NCI-H1048 (cell line): ENCODE measurements at places on chromosomes 16 and 17.

GRCh38 chr17:80068301-80069222 is 32.1 kb downstream of the CCDC40 start:
- no peak for DNase-seq

- DNase-seq: no peak
Measured at GRCh38 chr17:75810216-75810615, 25.6 kb downstream of the UNK start.

GRCh38 chr17:64103391-64104364 is 26.3 kb downstream of the ERN1 start:
- no peak for DNase-seq

GRCh38 chr17:6496116-6496481 is 51.8 kb downstream of the PIMREG start:
- no peak for DNase-seq

DNA sequence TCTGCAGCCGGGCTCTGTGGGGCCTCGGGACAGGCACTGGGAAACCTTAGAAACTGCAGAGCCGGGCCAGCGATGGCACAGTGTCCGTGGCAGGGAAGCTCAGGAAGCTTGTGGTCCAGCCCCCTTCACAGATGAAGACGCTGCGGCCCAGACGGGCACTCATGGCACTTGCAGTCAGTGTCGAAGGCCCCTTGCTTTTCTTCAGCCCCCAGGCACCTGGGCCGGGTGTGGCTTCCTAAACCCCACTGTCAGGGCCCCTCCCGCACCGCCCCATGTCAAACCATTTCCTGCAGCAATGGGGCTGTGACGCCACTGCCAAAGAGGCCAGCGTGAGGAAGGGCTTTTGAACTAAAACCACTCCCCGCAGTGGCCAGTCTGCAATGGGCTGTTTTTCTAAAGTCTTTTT is 164.0 kb downstream of the LAT start:
- DNase-seq: no peak

GRCh38 chr16:71966932-71967331 is 33.3 kb downstream of the PKD1L3 start:
- no peak for DNase-seq

DNA sequence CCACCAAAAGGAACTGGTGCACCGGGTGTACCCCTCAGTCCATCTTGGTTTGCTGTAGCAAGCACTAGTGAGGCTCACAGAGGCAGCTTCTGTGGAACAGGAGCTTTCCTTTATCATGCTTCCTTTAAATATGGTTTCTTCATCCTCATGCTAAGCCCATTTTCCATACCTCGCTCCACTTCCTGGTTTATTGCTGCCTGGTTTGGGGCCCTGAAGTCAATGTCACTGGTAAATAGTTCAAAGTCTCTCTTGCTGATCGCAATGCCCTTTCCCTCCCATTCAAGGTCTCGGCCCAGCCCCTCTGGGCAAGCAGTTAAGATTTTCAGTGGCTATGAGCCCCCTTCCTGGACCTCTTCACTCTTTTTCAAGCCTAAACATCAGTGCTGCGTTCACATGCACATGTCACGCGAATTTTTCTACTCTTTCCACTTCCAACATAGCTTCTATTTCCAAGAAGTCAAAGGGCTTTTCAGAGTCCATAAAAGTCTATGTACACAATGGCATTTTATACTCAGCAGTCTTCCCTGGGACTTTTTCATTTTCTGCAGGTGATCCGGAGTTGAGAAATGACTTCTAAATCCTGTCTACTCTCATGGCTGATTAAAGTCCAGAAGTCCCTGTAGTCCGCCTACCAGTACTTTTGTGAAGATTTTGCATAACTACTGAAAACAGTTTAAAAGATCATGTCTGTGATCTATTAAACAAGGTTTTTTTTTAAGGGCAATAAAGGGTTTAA is 323.8 kb upstream of the ZFHX3 start:
- no peak for DNase-seq

- DNase-seq: no peak
Measured at GRCh38 chr16:55567382-55567781, 898 bp downstream of the CAPNS2 start.

GRCh38 chr17:64599187-64599676 is 62.9 kb downstream of the SMURF2 start:
- no peak for DNase-seq

- DNase-seq: no peak
Measured at GRCh38 chr17:43710101-43710500, 48.4 kb upstream of the MEOX1 start.

DNA sequence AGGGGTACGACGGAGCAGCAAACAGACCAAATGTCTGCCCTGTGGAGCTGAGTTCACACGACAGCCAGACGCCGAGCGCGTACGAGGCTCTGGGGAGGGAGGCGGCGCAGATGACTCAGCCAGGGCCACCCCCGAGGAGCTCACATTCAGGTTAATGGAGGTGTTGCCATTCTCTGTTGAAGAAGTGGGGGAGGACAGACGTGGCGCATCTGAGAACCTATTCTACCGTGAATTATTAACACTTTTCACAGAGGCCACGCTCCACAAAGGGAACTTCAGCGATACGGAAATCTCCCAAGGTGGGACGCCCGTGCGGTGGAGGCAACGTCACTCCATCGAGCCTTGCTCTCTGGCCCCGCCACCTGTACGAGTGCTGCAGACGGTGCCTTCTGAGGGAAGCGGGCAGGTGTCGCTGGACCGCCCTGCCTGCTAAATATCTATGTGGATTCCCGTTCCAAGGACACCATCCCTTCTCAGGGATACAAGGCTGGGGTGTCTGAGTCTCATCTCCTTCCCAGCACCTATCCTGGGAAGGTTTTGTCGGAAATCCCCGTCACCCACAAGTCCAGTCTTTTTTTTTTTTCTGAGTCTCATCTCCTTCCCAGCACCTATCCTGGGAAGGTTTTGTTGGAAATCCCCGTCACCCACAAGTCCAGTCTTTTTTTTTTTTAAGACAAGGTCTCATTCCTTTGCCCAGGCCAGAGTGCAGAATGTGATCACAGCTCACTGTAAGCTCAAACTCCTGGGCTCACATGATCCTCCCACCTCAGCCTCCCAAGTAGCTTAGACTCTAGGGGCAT is 19.0 kb downstream of the ABR start:
- no peak for DNase-seq

- DNase-seq: no peak
Measured at GRCh38 chr17:40564883-40565768, at the start of gene CCR7. Gene CCR7 (minus strand): TSS chr17:40565472. CDS start chr17:40565409, 63 bp downstream.

- DNase-seq: no peak
Measured at GRCh38 chr16:88063211-88063773, 112.1 kb downstream of the BANP start.

DNA sequence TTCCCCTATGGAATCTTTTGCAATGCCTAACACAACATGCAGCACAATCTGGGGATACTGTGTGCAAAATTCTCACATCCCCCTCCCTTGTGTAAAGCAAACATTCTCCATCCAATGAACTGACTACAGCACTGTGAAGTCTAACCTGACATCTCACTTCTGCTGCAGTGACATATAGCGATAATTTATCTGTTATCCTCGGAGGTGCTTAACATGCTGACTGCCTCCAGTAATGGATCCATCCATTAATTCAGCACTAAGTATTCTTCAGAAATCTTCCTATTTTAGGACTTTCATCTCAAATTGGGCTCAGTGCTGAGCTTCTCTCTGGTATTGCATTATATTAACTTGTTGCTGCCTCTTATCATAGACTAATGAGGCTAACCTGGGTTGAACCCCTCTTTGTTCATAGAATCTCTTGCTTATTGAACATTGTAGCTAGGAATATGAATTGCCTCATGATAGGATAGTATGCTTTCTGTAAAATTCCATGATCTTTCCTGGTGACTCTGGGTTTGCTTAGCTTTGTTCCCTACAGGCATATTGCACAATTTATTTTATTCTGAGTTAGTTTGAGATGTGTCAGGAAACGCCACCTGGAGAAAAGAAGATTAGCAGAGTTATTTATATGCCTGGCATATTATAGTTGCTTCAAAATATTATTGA is 187.9 kb downstream of the CNTNAP4 start:
- no peak for DNase-seq

DNA sequence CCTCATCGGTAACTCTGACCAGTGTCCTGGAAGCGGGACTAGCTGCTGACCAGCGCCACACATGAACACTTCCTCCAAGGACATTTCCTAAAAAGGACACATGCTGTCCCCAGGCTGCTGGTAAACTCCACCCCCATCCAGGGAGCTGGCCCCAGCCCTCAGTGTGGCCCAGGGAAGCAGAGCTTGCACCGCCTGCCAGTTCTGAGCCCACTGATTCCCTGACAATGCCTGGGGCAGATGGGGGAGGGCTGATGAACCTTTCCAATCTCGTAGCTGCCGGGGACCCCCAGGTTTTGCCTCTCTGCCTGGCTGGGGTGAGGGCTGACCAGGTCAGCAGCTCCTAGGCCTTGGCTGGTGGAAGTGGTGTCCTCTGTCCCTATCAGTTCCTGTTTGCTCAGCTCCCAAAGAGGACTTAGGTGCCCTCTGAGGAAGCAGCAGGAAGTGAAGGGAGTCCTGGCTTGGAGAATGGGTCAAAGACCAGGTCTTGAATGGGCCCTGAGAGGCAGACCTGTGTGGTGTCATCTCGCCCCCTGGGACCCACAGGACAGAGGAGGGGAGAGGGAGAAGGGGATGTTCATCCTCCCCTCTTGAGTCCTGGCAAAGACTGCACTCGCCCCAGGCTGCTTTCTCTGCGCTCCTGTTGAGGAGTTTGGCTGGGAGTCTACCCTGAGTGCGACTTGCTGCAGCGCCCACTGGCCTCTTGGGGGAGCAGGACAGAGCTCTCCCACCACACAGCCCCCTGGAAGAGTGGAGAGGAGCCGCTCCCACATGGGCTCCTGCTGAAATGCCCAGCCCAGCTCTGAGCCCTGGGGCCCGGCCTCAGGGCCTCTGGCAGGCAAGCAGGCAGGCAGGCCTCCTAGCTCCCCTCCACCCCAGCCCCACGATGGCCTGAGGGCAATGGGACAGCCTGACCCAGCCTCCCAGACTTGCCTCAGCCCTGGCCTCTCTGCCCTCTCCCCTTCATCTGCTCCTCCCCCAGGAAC is 16.8 kb downstream of the PDK2 start:
- DNase-seq: no peak

GRCh38 chr16:31364421-31364820 is 9.4 kb downstream of the ITGAX start:
- DNase-seq: no peak

DNA sequence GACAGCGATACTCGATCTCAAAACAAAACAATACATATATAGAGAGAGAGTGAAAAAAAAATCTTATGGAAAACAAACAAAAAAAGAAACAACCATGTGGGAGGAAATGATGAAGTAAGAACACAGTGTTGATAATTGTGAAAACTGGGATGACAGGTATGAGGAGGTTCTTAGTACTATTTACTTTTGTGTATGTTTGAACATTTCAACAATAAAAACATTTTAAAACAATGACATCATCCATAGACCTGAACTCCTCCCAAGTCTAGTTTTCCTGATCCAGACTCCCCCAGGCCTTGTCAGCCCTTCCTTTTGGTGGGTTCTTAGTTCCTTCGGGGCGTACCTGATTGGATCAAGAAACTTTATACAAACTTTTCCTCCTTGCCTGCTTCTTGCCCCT is 51.7 kb downstream of the CCDC42 start:
- DNase-seq: no peak

- no peak for DNase-seq
Measured at GRCh38 chr16:1533443-1533951, at the start of gene TMEM204. Gene TMEM204 (plus strand): TSS chr16:1533666. CDS start chr16:1534276, 610 bp downstream.

- DNase-seq: no peak
Measured at GRCh38 chr16:81164481-81164880, 68.3 kb upstream of the GCSH start.

DNA sequence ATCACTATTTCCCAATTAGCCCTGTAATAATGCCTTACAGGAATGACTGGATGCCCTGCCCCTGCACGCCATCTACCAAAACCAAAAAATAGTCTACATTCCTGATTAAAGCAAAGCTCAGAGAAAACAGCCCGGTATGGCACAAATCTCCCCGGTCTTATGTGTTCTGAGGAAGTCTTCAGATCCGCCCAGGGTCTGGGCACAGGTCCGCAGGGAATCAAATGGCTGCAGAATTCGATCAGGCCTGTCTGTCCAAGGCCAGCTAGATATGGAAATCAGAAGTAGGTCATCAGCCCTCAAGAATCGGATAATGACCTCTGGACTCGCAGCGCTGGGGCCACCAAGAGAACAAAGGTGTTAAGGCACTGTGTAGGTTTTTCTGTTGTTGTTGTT is 171.0 kb downstream of the ZFHX3 start:
- DNase-seq: no peak

- DNase-seq: no peak
Measured at GRCh38 chr16:77859493-77860232, 71.3 kb downstream of the VAT1L start.
